ENCODE measurements at places on chromosomes 7 and 10.

- peak; percentile 49 for DNase-seq
Measured at GRCh38 chr7:140059273-140060242, 3.2 kb downstream of the PARP12 start.

DNA sequence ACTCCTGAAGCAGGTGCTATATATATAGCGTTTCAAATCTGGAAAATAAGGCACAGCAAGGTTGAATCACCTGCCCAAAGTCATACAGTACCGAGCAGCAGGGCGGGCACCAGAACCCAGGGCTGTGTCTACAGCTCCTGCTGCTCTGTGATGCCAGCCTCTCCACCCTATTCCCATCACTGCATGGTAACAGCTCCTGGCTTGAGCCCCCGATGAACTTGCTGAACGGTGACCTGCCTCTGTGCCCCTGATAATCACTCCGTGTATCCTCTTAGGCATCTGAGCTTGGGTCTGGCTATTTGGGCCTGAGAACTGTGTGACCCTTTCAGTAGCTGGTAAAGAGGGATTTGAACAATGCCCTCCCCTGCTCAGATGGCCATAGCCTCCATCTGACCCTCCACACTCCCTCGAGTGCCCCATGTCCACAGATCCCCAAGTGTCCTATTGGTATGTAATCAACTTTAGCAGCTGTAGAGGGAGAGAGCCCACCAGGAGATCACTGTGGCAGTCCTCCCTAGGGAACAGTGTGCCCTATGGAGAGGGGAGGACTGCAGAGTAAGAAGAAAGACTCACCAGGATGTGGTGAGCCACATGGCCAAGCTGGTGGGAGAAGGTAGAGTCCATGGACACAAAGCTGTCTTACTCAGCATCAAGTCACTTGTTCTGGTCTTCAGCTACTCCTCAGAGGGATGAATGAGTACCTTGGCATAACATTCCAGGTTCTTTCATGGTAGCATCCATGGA lies 1.1 kb upstream of the ARHGAP22 start:
- no peak for DNase-seq

- DNase-seq, result no peak
Measured at GRCh38 chr7:123314886-123315285, 115.1 kb upstream of the SLC13A1 start.

DNA sequence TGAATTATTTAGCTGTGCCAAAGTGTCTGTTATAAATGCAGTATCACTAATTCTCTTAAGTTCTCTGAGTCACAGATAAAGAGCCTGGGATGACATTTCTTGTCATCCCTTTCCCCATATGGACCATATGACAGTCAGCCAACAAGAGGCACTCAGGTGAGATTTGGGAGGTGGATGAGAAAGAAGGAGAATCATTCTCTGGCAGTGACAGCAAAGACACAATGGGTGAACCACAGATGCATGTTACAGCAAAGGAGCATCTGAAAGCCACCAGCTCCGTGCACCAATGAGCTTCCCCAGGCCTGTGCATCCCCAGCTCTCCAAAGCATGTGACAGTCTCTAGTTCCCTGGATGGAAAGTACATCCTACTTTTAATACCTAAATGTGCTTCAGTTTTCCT lies 10.8 kb downstream of the GIMAP6 start:
- no peak for DNase-seq

GRCh38 chr7:102897211-102897631 lies 15.6 kb upstream of the LRRC17 start:
- DNase-seq, result no peak

DNA sequence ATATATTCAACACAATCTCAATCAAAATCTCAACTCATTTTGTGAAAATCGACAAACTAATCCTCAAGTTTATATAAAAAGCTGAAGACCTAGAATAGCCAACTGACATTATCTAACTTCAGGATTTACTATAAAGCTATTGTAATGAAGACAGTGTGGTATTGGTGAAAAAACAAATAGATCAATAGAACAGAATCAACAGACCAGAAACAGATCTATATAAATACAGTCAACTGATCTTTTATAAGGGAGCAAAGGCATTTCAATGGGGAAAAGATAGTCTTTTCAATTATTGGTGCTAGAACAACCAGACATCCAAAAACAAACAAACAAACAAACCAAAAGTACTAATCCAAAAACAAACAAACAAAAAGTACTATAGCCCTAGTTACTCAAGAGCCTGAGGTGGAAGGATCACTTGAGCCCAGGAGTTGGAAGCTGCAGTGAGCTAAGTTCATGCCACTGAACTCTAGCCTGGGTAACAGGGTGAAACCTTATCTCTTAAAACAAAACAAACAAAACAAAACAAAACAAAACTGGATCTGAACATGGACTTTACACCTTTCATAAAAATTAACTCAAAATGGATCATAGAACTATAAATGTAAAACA lies 26.6 kb upstream of the AKR1D1 start:
- DNase-seq, result no peak

DNA sequence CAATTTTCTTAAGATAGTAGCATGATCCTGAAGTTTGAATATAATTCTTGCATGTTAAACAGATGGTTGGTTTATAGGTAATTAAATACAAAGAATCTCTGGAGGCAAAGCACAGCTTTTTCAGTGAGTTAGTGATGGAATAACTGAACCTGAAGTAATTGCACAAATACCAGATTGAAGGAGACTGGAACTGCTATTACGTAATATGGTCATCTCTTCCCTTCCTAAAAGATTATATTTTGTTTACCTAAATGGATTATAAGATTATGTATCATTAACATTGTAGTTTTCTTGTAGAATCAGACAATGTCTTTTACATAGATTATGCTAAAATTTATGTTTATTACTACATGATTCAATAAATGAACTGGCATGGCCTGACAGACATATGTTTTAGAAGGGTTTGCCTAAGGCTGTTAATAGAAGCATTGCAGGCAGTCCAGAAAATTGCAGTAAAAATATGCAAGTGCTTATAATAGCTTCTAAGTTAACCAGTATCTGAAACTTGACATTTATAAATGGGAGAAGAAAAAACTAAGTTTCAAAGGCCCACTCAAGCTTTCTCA lies 35.8 kb upstream of the GPR37 start:
- DNase-seq, result no peak

DNA sequence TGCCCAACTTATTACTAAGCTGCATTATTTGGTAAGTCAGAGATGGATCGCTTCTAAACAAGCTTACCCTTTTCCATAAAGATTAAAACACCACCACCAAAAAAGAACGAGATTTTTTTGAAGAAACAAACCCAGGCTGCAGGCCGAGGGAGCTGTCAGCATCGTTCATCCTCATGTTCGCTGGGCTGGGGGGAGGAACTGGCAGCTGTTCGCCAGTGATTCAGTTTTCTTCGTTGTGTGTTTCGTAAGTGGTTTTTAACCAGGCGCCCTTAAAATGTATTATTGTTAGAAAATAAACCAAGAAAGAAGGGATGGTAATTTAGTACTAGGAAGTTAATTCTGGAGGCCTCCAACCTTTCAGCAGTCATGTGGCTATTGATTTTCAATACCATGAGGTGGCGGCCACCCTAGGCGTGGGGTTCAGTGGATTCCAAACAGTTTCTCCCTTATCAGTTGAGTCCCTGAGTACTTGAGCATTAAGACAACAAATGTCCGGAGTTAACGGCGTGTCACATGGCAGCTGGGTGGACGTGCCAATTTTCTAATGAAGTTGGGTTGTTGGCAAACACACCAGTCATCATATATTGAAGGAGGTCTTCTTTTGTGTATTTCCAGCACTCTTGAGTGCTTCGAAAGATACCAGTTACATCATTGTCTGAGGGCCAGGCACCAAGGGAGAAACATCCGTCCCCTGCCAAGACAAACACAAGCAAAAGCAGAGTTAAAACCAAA lies 173.2 kb downstream of the EBF3 start:
- DNase-seq, result no peak

- DNase-seq, result no peak
Measured at GRCh38 chr10:24961582-24961981, 9.2 kb upstream of the PRTFDC1 start.

- no peak for DNase-seq
Measured at GRCh38 chr7:22151901-22152300, 205.1 kb downstream of the RAPGEF5 start.
